HFFc6 (cell line): ENCODE measurements at places on chromosomes 1 and 21. TPM values are rescaled to one million over a fixed set of nuclear protein-coding genes. Genes with fewer than 3 reads are reported as not detected.

Gene LCE2C
- total RNA-seq = not detected in 3 replicates

- DNase-seq = no peak
Observed at GRCh38 chr1:217856342-217857034, 225.3 kb downstream of the SPATA17 start.

DNA sequence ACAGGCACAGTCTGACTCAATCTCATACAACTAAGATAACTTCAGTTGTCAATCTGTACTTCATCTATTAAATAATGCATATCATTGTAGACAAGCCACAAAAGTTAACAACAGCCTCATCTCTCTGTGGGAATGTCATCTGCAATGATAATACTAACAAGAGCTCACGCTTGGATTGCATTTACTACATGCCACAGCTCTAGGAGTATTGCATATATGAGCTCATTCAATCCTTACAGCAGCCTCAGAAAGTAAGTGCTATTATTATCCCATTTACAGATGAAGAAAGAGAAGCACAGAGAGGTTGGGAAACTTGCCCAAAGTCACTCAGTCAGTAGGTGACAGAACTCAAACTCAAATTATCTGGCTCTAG, 105.7 kb upstream of the GUCA2B start:
- DNase-seq = no peak

GRCh38 chr1:162892906-162893611, 32.1 kb upstream of the CCDC190 start:
- no peak for DNase-seq

Gene SGIP1
- 56.6 to 77.9 TPM (median 73.1 TPM) in 3 replicates for total RNA-seq

DNA sequence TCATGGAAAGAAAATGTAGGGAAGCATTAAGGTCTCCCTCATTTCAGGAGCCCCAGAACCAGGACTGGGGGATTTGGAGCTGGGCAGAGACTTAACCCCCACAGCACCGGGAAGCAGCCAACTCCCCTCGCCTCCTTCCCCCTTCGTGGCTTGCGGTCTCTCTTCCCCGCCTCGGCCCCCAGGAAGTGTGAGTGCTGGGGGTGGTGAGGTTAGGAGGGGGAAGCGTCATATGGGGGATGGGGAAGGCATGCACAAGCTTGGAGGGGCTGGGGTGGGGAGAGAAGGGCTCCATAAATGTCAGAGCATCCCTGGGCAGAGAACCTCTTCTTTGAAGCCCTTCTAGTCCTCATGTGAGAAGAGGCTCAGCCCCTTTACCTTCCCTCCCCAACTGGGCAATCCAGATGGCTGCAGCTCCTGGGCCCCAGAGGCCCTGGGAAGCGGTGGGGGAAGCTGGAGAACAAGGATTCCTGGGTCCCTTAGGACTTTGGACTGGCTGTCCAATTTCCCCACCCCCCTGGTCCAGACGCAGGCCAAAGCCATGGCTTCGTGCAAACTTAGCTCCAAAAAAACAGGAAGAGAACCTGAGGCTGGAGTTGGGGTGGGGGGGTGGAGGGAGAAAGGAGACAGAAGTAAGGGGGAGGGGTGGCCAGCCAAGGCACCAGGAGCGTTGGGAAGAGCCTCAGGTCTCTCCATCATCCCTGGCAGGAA, 7.8 kb downstream of the ZBTB7B start:
- DNase-seq = no peak

GRCh38 chr1:81391125-81391828, 409.5 kb upstream of the ADGRL2 start:
- no peak for DNase-seq

GRCh38 chr1:1163538-1164070, 10.1 kb upstream of the TTLL10 start:
- no peak for DNase-seq

GRCh38 chr1:231806623-231807495, 180.3 kb downstream of the DISC1 start:
- DNase-seq = peak; percentile 15

Gene CCDC17
- 0.35 to 0.36 TPM (median 0.36 TPM) in 3 replicates for total RNA-seq

Gene STYXL2
- total RNA-seq = not detected in 3 replicates

DNA sequence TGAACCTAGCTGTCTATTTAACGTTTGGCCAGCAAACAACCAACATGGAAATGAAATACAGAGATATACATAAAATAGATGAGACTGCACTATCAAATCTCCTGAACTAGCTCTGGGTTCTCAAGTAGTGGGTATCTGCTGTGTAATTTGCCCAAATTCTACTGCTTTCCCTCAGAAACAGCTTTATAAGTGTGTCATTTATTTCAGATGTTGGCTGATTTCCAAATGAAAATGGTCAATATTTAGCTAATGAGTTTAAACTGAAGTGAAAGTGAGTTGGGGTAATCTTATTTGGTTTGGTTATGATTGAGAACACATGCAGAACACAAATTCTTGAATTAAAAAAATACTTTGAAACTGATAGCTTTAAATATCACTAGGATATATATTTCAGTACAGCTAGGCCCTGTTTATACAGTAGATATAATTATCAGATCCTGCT, 601.7 kb upstream of the CXADR start:
- DNase-seq = no peak

Gene PARK7
- 375 and 398 TPM in 2 replicates for total RNA-seq

DNA sequence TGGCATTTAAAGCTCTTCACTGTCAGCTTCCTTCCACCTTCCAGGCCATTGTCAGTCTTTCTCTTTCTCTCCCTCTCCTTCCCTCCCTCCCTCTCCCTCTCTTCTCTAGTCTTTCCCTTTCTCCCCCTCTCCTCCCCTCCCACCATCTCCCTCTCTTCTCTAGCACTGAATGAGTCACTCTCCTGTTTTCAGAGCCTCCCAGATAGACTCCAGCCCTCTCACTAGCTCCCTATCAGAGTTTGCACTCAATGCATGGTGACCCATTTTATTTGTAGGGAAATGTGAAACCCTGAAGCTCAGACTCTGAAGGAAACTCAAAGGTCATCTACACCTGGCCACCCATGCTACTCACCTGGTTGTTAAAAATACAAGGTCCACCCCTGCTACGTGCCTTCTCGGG, 4.4 kb upstream of the MATN1 start:
- DNase-seq = peak; percentile 23

Gene ANGPTL3
- total RNA-seq = not detected in 3 replicates

- DNase-seq = no peak
Observed at GRCh38 chr1:113881661-113882060, 5.7 kb downstream of the BCL2L15 start.

DNA sequence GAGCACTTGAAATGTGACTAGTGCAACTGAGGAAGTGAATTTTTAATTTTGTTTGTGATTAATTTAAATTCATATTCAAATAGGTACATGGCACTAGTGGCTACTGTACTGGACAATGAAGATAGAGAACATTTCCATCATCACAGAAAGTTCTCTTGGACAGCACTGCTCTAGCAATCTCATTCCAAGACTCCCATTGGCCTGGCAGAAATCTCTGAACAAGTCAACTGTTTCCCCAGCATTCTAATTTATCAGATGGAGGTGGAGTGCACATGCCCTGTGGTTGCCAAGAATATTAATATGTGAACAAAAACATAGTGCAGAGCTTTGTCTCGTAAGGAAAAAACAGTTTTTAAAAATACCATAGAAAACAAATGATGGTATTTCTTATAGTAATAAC, 81.3 kb downstream of the CLIC4 start:
- DNase-seq = no peak

Gene GBP7
- not detected in 3 replicates for total RNA-seq

DNA sequence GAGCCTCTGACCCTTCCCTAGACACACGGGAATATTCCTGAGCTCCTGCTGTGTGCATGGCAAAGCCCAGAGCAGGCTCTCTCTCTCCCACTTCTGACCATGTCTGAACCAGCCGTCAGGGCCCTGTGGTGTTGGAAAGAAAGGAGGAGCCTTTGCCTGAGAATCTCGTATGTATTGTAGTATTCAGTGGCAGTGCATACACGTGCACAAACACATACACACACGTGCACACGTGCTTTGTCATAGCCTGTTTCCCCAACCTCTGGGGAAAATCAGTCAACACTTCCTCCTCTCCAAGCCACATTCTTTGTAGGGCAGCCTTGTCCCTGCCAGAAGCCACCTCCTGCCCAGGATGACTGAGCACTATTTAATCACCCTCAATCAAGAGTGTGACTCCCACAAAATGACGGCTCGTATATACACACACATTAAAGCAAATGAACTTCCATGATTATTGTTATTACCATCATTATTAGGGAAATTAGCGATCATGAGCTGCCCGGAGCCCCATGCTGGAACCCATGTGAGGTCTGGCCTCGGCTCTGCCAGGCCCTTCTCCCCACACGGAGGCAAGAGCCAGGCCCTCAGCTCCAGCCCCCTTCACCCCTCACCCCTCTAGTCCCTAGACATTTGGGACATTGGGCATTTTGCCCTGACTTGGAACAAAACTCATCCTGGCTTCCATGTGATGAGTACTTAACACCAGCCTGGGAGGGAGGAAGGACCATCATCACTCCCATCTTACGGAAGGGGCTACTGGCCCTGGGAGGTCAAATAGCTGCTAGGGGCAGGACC, 331.9 kb downstream of the NPHP4 start:
- no peak for DNase-seq

DNA sequence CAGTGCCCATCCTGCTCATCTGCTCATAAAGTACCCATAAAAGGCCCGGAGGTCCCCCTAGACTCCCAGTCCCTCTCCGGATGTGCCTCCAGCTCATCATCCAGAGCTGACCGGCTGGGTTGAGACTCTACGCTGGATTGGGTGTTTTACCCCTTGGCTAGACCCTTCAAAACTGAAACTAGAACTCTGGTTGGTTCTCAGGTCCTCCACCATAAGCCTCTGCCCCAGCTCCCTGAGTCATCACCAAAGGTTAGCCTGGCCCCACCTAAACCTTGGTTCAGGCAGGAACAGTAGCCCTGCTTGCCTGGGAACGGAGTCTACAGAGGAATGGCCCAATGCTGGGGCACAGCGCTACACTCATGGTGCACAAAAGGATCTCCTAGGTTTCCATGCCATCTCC, 75.1 kb downstream of the TLR5 start:
- no peak for DNase-seq

Gene CYP4Z1
- total RNA-seq = not detected in 3 replicates

GRCh38 chr1:9559673-9560072, 20.4 kb downstream of the SLC25A33 start:
- DNase-seq = no peak

DNA sequence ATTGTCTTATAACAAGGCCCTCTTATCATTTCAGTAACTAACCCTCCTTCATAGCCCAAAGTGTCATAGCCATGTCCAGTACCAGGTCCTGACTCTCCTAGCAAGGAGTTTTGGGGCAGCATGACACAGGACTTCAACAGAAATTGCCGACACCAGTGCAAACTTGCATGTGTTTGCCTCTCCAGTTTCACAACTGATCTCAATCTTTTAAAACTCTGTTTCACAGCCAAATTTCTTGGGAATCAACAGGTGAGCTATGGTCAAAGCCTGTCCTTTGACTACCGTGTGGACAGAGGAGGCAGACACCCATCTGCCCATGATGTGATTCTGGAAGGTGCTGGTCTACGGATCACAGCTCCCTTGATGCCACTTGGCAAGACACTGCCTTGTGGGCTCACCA, 36.8 kb downstream of the LAMC2 start:
- no peak for DNase-seq

GRCh38 chr1:79568411-79568810, 561.9 kb upstream of the ADGRL4 start:
- DNase-seq = no peak
